Activated CD4-positive, alpha-beta T cell treated with anti-CD3 and anti-CD28 coated beads for 48 hours (primary cell): ENCODE measurements at places on chromosomes 6 and 20.

GRCh38 chr20:54195483-54196472, 12.1 kb upstream of the PFDN4 start:
- no peak for DNase-seq

DNA sequence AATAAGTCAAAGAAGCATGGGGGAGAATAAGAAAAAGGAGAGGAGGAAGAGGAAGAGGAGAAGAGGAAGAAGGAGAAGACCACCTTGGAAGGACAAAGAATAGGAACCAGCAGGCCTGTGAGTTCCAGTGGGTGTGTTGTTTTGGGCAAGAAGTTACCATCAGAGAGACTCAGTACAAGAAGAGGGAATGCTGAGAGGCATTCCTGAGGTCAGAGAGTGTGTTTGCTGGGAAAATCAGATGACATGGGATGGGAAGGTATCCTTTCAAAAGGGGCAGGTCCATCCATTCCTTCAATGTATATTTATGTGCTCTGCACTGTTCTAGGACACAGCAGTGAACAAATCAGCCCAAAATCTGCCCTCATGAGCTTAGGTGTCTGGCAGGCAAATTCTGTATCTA, 40.5 kb upstream of the PRIM2 start:
- DNase-seq: no peak

DNA sequence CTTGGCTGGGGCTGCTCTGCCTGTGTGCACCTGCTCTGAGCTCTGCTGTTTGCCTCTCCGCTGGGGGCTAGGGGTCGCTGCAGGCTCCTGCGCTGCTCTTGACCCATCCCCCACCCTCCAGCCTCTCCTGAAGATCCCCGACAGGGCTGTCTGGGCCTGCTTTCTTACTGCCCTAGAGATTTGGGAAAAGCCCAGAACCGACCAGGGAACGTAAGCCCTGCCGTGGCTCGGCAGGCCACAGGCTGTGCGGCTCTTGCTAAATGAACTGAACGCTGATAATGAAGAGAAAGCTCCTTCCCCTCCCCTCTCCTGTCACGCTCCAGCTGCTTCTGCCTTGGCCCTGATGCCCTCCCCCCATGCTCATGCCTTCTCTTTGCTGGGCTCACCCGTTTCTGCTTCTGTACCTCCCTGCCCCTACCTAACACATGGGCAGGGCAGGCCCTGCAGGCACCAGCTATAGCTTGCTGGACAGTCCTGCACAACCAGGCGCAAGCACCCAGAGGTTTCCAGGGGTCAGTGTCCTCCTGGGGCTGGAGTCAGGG, 32.0 kb upstream of the PCMTD2 start:
- no peak for DNase-seq

DNA sequence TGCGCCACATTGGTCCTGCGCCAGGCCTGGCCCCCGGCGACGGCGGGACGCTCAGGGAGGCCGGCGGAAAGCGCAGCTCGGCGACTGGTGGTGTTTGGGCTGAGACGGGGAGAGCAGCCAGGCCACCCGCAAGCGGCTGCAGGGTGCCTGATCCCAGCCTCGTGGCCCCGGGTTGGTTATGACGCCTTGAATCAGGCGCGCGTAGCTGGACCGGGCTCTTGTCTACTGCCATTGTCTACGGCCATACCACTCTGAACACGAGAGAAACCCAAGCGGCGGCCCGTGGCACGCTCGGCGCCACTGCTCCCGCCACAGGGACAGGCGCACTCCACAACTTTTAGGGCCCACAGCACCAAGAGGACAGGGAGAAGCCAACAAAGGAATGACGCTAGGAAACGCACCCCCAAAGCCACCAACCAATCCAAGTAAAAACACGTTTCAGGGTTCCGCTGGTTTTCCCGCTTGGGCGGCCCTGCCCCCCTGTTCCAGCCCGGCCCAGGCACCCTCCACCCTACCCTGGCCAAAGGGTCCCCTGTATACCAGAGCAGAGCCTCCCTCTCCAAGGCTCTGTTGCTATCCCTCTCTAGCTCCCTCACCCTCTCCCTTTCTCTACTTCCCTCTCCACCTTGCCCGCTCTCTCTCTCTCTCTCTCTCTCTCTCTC, 1849.3 kb upstream of the DEFB115 start:
- no peak for DNase-seq

- DNase-seq: no peak
These were observed 713.4 kb downstream of the CD109 start for GRCh38 chr6:74409447-74409846.

GRCh38 chr6:84521511-84521910, 242.9 kb downstream of the TBX18 start:
- no peak for DNase-seq

GRCh38 chr6:30876039-30876730, 8.1 kb upstream of the DDR1 start:
- peak; percentile 36 for DNase-seq

DNA sequence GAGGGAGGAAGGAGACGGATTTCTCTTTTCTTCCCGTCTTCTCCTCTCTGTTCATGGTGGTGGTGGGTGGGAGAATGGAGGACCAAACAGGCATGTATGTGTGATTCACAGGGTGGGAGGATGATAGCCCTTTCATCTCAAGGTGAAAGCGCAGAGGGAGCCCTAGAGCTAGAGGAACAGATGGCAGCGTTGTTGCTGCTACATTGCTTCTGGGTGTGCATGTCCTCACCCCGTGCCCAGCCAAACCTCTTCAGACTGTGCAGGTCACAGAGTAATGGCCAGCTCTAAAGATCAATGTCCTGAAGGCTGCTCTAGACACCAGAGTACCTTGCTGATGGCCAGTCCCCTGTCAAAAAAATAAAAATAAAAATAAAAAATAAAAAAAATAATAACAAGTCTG, 301.8 kb downstream of the TBC1D7 start:
- no peak for DNase-seq
